Motor neuron (in vitro differentiated cells): ENCODE measurements at places on chromosomes 11 and 22. TPM values are rescaled to one million over a fixed set of nuclear protein-coding genes. Genes with fewer than 3 reads are reported as not detected.

PLEKHA7 gene
- 14.3 and 22.2 TPM in 2 replicates for total RNA-seq

KCNJ11 gene
- total RNA-seq = 0.21 and 0.64 TPM in 2 replicates

PHLDA2 gene
- 0.75 and 0.98 TPM in 2 replicates for total RNA-seq

FAM83F gene
- total RNA-seq = 0.05 and 0.25 TPM in 2 replicates

PIWIL4 gene
- 0.73 and 0.75 TPM in 2 replicates for total RNA-seq

TNRC6B gene
- 29.2 and 30.2 TPM in 2 replicates for total RNA-seq

FIBIN gene
- total RNA-seq = 0.87 and 1.1 TPM in 2 replicates

MLC1 gene
- total RNA-seq = 2.8 TPM in 2 replicates

GPHA2 gene
- 0.41 TPM in 1 of 2 replicates, not detected in the other for total RNA-seq

OR8D2 gene
- total RNA-seq = not detected in 2 replicates

IFTAP gene
- 57.0 and 64.5 TPM in 2 replicates for total RNA-seq

ANKRD49 gene
- 13.9 and 15.1 TPM in 2 replicates for total RNA-seq

THY1 gene
- total RNA-seq = 31.4 and 35.7 TPM in 2 replicates

MTFP1 gene
- 19.4 and 21.7 TPM in 2 replicates for total RNA-seq

C11orf52 gene
- total RNA-seq = 0.43 and 0.68 TPM in 2 replicates

LMO2 gene
- total RNA-seq = 19.1 and 21.6 TPM in 2 replicates

SCGB2A2 gene
- total RNA-seq = not detected in 2 replicates
